Thyroid gland (tissue), 4 donors: ENCODE measurements at places on chromosomes 11 and 22. TPM values are rescaled to one million over a fixed set of nuclear protein-coding genes. Genes with fewer than 3 reads are reported as not detected.

- peak; percentile 39 for DNase-seq
These were observed 2.2 kb downstream of the CALCA start for GRCh38 chr11:14969901-14970323.

- no peak for DNase-seq
These were observed 25.4 kb downstream of the SIK3 start for GRCh38 chr11:117072517-117073461.

GRCh38 chr11:5223686-5224085 is 3.2 kb downstream of the HBB start:
- no peak for DNase-seq

GRCh38 chr22:31279821-31280505 is 12.3 kb downstream of the PIK3IP1 start:
- no peak for DNase-seq

DNA sequence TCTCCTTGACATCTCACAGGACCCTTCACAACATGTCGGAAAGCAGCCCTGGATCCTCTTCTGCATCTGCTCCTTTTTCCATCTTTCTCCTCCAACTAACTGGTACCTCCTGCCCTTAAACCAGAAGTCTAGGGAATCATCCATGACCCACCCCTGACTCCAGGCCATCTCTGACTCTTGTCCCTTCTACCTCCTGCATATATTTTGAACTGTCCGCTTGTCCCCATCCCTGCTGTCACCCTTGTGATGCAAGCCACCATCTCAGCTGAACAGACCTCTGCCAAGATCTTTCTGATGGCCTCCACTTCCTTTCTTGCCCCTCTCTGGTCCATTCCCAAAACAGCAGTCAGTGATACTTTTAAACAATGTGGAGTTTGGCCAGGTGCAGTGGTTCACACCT is 7.0 kb downstream of the RIBC2 start:
- no peak for DNase-seq

DNA sequence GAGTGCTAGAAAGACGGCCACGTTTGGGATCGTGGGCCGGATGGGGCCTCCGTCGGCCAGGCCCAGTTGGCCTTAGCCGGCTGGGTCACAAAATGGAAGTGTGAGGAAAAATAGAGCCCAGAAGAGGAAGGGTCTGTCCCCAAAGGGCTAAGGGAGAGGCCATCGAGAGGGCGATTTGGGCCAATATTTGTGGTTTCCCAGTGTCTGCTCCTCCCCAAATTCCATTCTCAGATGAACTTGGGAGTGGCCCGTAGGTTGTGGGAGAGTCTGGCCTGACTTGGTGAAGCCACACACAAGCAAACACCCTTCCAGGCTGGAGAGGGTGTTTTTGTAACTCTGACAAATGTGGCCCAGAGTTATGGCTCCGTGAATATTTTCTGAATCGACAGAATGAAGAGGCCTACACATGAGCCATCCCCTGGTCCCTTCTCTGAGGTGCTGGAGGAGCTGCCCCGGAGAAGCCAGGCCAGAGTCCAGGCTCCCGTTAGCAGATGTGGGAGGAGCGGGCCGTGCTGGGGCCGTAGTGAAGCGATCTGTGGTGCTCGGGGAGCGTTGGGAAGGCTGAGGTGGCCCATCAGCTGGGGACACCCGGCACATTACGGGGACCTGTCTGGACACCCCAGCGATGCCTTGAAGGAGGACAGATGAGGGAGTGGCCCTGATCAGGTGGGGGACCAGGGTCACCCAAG is 73.5 kb upstream of the PPARA start:
- DNase-seq, result peak; percentile 2

- DNase-seq, result no peak
These were observed 19.5 kb downstream of the RBFOX2 start for GRCh38 chr22:36009085-36009484.

- no peak for DNase-seq
These were observed at the start of gene XKR3 for GRCh38 chr22:16824716-16825687. XKR3 (minus strand) TSS chr22:16825411; CDS start chr22:16808073, 17,338 bp downstream.

DNA sequence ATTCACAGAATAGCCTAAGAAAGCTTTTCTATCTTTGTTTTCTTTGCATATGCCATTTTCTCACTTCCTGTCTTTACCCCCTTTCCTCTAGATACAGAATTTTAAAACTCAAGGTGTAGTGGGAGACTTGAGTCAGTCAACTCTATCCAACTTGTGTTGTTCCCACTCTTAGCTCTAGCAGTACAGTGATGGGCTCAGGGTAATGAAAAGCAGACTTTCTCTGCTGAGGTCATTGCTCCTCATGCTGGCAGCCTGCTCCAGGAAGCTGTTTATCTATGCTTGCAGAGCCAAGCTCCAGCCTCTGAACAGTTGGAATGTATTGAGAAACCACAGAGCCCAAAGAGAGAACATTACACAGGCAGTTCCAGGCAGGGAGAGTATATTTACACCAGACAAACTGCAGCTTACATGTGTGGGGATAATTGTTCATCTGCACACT is 68.1 kb downstream of the CSTPP1 start:
- DNase-seq, result peak; percentile 83

GRCh38 chr22:26436903-26437515 is 7.9 kb downstream of the ASPHD2 start:
- no peak for DNase-seq

- no peak for DNase-seq
These were observed 75.4 kb downstream of the PHF21B start for GRCh38 chr22:44934454-44934735.

DNA sequence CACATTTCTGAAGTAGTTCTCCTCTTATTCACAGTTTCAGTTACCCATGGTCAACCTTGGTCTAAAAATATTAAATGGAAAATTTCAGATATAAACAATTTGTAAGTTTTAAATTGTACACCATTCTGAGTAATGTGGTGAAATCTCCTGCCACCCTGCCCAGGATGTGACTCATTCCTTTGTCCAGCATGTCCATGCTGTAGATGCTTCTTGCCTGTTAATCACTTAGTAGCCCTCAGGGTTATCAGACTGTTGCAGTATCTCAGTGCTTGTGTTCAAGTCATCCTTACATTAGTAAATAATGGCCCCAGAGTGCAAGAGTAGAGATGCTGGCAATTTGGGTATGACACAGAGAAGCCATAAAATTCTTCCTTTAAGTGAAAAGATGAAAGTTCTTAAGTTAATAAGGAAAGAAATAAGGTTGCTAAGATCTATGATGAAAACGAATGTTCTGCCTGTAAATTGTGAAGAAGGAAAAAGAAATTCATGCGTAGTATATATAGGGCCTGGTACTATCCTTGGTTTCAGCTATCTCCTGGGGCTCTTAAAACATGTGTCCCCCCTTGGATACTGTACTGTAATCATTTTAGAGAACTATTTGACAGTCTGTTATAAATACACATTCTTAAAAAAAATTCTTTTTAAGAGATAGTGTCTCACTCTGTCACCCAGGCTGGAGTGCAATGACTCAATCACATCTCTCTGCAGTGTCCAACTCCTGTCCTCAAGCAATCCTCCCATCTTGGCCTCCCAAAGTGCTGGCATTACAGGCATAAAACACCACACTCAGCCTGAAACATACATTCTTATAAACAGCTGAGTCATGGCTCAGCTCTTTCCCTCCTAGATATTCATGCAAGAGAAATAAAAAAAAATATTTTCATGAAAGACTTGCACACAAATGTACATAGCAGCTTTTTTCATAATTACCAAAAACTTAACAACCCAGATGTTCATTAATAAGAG is 31.3 kb downstream of the MTNR1B start:
- DNase-seq, result no peak

- no peak for DNase-seq
These were observed 64.5 kb downstream of the SHISAL1 start for GRCh38 chr22:44247923-44248892.

DNA sequence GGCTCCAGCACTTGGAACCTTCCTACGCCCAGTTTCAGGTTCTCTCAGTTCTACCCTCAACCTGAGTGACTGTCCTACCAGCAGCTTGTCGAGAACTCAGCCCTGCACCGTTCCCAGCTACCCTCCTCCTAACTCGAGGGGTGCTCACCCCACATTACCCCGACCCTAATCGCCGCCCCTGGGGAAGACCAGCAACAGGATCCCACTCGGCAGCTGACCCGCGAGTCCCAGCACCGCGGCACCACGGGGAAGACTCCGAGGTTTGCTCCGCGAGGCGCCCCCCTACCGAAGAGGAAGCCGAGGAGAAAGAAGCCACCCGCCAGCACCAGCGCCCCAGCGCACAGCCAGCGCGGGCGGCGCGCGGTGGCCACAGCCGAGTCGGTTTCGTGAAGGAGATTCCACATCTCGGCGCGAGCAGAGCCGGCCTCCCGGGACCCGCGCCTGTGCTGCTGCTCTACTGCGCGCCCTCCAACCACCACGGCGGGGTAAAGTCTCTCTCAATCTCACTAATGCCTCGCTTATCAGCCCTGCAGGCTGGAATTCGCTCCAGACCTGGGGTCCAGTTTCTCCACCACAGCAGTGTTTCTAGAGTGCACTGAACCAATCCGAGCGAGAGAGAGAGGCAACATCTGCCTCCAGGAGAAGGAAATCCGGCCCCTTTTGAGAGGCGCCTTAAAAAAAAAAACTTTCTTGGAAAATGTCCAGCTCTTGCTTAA is at the start of gene FOLH1:
FOLH1 (minus strand) TSS at position 597 of the 716 bp plus-strand sequence; CDS start at position 404, 193 bp downstream.
- DNase-seq, result peak; percentile 3

DNA sequence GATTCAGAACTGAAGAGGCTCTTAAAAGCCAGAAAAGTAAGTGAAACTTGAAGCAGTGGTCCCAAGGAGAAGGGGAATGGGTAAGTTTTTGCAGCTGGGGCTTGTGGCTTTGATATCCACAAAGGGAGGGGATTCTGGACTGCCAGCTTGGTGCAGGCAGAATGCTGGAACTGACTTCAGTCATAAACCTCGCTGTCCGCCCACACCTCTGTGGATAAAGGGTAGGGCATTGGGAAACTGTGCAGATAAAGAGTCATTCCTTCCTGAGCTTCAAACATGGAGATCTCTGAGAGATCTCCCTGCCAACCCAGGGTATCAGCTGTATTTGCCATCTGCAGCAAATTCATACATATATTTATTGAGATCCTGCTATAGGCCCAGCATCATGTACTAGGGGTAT is 124.3 kb upstream of the OR9Q1 start:
- DNase-seq, result no peak

- DNase-seq, result no peak
These were observed 35.4 kb upstream of the FLI1 start for GRCh38 chr11:128658502-128658901.

GRCh38 chr22:27740202-27740748 is 61.3 kb downstream of the MN1 start:
- DNase-seq, result no peak

DNA sequence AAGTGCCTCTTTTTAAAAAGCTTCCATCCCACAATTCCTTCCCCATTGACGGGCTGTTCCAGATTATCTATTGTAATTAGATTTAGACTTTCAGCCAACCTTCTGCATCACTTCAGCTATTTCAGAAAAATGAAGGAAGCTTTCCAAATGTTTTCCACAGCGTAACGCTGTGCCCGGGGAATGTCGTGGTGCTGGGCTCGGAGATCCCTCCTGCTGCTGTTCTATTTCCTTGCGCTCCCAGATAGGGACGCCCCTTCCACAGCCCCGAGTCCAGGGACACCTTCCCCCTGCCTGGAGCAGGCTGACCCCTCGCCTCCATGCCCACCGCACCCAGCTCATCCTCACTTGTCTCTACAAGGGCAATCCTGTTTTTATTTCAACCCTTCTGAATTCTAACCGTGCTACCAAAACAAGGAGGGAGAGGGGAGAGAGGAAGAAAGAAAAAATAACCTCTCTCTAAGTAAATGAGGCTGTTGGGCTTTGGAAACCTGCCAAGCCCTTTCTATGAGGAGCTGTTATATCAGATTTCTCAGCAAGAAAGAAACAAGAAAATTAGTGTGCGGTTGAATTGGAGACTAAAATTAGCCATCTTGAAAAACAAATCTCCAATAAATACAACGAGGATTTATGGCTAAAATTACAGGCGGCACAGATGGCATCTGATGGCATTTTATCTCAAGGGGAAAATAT is 366.9 kb downstream of the BRD1 start:
- peak; percentile 23 for DNase-seq

GRCh38 chr11:5626196-5626595 is 1.4 kb downstream of the TRIM34 start:
- DNase-seq, result no peak

- DNase-seq, result peak; percentile 74
These were observed 1.4 kb downstream of the SGSM1 start for GRCh38 chr22:24807284-24807950.

- DNase-seq, result no peak
These were observed 1069.6 kb downstream of the BRD1 start for GRCh38 chr22:48757985-48758561.

GRCh38 chr22:47566491-47566890 is 804.0 kb downstream of the TBC1D22A start:
- DNase-seq, result no peak

DNA sequence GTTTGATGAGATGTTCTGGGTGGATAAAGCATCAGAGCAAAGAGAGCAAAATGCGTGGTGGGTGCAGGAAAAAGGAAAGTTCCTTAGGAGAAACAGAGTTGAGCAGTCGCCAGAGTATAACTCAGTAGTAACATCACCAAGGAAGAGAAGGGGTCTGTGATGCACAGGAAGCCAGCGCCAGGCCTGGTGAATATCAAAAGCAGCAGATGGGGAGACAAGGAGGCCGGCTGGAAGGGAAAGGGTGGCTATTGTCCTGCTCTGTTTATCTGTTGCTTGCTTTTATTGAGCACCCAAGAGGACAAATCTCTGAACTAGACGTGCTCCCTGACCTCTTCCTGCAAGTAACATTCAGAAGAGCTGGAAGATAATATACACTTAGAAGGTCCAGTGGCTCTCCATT is 52.7 kb upstream of the GRAMD1B start:
- DNase-seq, result no peak

DNA sequence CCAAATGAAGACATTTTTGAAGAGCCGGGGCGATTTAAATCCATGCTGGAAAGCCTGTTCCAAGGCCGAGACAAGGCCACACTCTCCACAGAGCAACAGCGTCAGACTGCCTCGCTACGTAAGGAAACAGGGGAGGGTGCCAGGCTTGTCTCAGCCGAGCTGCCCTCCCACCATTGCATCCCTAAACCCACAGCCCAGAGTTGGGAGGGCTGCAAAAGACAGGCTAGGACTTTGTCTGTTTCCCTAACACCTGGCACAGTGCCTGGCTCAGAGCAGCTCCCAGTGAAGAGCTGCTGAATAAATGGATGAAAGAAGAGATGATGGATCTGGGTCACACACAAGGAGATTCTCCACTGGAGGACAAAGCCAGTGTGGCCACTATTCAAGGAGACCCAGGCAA is 51.3 kb upstream of the SCUBE2 start:
- no peak for DNase-seq

Gene IFTAP
- total RNA-seq, result 139 TPM

Gene TRIM22
- total RNA-seq, result 25.4 TPM

Gene KRTAP5-3
- total RNA-seq, result not detected

Gene TBX10
- total RNA-seq, result not detected

Gene PLAAT4
- 30.2 TPM for total RNA-seq

Gene CLTCL1
- 14.0 TPM for total RNA-seq

Gene GSTP1
- 2,190 TPM for total RNA-seq

Gene MMP3
- total RNA-seq, result not detected

Gene ZBTB16
- total RNA-seq, result 157 TPM

Gene NEFH
- total RNA-seq, result 0.27 TPM

Gene MRGPRF
- 7.6 TPM for total RNA-seq

Gene MS4A12
- total RNA-seq, result not detected

Gene OR5J2
- total RNA-seq, result not detected
